ENCODE measurements at places on chromosomes 4 and X.

DNA sequence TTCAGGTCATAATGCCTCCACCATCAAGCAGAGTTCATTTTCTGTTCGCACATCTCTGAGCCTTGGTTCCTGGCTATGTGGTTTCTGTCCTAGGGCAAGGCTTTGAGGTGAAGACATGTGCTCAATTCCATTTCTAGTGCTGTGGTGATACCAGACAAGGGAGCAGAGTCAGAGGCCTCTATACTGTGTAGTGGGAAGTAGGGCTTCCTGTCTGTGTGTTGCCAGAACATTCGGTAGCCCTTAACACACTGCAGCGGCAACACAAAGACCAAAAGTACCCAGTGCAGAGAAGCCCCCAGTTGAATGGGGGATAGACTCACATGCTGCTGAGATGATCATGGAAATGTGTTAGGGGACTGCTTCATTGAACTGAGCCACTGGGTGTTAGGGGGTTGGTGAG is 56.4 kb downstream of the STARD8 start:
- DNase-seq, result no peak

- DNase-seq, result no peak
Observed at GRCh38 chr4:53514509-53514908, 76.8 kb downstream of the LNX1 start.

DNA sequence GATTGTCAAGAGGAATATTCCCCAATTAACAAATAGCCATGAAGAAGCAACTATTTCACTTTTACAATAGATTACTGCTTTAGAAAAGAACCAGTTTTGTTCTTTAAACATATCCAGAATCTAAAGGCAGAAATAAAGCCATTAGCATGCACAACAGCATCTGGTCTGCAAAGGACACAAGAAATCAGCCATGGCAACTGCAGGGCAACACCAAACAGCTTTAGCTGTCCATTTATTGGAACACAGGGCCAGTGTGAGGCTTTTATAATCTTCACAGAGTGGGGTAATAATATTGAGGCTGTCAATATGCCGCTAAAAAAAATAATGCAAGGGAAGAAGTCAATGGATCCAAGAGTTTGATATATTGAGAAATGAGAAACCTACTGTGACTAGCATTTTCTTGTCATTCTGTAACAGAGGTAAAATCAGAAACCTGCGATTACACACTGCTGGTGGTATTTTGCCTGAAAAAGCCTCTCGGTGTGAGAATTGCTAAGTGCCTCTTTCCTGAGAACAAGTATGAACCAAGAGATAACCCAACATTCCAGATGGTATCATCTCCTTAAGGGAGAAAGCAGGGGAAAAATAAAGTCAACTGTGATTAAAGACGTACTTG is 2.7 kb upstream of the BANK1 start:
- DNase-seq, result no peak

DNA sequence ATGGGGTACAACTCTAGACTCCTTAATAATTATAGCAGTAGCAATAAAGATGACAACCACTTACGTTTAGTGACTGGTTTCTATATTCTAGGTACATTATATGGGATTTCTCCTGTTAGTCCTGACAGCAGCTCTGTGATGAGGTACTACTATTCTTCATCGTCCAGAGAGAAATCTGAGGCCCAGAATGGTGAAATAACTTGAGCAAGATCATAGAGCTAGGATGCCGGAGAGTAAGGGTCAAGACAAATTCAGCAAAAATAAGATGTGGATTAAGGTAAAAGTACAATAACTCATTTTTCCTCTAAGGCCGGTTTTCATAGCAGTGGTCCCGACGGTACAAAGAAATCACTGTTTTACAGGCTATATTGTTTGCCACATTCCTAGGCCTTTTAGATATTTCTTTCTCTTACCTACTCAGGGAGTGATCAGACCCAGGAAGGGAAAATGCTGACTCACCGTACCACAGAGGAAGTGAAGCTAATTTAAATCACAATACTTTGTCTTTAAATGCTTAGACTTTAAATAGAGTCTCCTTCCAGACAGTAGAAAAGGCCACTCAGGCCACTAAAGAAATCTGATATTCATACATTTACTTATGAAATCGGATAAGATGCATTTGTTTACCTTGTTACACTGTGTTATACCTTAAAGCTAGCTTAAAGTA is 2023.0 kb upstream of the AGA start:
- DNase-seq, result no peak

DNA sequence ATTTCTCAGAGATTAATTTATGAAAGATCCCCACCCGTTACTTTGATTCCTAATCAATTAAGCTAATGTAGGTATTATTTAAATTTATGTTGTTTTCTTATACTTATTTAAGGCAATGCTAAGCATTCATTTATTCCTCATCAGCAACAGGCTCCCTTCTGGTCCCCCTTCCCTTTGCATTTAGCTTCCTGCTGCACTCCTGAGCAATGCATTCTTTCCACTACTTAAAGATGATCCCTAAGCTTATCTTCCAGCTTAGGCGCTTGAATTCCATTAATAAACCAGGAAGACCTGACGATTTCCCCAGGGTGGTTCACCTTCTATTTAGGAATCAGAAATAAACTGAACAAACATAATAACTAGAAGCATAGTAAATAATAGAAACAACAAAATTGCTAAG is 1003.1 kb downstream of the FSTL5 start:
- DNase-seq, result no peak

GRCh38 chr4:37659696-37660095 is 26.5 kb downstream of the RELL1 start:
- no peak for DNase-seq

DNA sequence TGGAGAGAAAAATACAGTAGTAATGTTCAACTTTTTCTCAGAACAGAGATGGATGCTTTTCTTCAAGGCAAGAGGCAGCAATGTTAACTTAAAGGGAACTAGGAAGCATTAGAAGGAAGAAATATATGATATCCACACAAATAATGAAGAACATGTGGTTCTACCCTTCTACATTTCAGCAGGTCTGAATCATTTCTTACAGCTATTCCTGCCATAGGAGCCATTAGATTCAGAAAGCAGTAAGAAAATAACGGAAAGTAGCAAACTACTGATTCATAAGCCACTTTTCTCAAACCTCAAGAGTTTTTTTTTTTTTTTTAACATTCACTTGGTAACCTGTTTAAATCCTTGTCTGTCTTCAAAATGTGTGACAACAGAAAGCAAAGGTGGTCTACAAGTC is 1251.6 kb upstream of the AGA start:
- no peak for DNase-seq

GRCh38 chr4:62159876-62160275 is 959.8 kb downstream of the ADGRL3 start:
- DNase-seq, result no peak

GRCh38 chr4:4862071-4862551 is 2.6 kb downstream of the MSX1 start:
- DNase-seq, result no peak

DNA sequence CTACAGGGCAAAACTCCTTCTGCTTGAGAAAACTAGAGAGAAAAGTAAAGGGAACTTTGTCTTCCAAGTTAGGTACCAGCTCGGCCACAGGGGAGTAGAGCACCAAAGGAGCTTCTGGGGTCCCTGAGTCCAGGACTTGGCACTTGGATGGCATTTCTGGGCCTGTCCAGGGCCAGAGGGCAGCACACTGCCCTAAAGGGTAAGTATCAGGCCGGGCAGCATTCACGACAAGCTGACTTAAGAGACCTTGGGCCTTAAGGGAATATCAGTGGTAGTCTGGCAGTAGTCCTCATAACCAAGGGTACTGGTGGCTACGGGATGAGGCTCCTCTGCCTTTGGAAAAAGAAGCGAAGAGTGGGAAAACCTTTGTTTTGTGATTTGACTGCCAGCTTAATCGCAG is 632.7 kb downstream of the KLHL13 start:
- DNase-seq, result no peak

DNA sequence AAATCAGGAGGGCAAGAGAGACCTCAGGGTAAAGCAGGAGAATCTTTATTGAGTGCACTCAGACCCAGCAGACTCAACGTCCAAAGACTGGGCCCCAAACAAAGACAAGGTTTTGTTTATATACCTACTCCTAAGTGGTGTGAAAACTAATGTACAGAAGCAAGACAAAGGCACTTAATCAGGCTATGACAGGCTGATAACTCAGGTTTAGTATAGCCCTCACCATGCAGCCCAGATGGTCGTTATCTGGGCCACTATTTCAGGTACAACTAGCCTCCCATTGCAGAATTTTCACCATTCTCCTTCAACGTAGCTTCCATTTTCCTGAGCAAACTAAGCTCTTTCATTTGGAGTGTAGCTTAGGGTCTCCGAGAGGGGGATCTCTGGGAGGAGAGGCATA is 36.9 kb downstream of the SULT1E1 start:
- no peak for DNase-seq

GRCh38 chr4:169791527-169792156 is 33.9 kb upstream of the HPF1 start:
- no peak for DNase-seq

DNA sequence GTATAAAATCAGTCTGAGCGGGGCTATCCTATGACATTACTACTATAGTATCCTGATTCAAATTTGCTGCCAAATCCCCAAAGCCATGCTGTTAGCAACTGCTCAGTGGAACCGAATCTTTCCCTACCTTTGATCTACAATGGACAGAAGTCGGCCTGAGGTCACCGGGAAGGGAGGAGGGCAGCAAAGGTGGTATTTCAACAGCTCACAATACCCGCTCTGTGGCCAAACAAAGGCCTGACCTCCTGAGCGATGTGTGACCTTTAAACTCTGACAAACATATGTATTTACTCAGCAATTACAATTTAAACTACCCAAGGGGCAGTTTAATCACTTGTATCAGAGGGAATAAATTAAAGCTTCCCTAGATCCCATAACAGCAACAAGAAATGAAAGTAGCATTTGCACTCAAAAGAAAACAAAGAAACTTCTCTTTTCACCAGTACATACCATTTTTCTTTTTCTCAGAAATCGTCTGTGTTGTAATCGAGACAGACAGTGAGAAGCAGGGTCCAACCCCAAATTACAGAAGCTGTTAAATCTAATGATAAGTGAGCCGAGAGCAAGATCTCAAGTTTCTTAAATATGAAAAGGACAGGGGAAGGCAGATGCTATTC is 11.6 kb upstream of the TMEM128 start:
- DNase-seq, result no peak

GRCh38 chr4:1843852-1844251 is 12.1 kb downstream of the LETM1 start:
- no peak for DNase-seq

DNA sequence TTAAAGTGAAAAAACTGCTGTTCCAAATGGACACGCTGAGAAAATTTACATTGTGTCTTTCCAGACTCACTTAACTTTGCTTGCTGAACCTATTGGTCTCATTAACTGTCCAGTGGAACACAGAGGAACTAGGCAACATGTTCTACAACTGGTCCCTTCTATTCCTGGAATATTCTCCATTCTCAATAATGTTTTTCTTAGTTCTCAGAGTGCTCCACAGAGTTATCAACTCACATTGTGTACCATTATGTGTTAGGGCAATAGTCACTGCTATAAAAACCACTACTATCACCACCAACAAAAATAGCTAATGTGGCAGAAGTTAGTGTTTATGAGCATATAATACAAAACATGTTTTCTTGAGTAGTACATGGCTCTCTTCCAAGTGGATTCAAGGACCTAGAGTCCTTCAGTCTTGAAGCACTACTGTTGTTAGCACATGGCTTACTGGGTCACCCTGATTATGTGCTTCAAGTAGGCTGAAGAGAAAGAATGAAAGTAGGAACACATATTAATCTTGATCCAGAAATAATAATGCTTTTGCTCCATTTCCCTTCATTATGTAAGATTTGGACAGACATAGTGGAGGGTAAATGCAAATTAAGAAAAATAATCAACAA is 865.3 kb upstream of the HS3ST1 start:
- DNase-seq, result no peak

DNA sequence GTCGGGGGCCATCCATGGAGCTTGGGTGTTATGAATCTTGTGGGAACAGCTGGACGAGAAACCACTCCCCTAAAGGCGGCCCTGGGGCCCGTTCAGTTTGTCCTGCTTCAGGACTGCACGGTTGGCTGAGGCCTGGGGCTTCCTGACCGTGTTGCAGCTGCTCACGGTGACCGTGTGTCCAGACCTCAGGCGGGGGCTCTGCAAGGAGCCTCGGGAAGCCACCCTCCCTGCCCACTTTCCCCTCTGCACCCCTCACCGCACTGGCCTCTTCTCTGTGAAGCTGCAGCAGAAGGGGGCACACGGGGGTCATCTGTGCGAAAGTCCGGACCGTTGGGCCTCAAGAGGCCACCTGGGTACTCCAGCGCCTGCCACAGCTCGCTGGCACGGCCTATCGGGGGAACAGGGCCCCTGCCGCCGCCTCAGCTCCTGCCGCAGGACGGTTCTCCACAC is 29.4 kb downstream of the UVSSA start:
- no peak for DNase-seq

- DNase-seq, result no peak
Observed at GRCh38 chr4:111499291-111499690, 646.0 kb upstream of the FAM241A start.

GRCh38 chr4:154566639-154567204 is 3.9 kb downstream of the FGB start:
- DNase-seq, result no peak

- no peak for DNase-seq
Observed at GRCh38 chr4:8689741-8690140, 97.2 kb downstream of the CPZ start.

DNA sequence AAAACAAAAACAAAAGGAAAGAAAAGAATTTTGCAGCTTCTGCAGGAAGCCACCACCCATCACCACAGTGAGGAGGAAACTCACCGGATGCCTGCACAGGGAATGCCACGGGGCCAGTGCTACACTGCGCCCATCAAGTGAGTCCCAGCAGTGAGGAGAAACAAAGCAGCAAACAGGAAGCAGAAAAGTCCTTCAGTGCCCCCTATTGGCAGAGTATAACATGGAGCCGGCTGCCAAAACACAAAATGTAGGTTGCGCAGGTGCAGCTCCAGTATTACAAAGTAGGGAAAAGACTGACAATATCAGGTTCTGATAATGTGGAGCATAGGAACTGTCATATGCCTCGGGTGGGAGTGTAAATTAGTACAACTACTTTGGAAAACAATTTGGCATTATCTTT is 23.3 kb upstream of the SCML2 start:
- DNase-seq, result no peak

GRCh38 chr4:135240796-135241195 is 1039.2 kb upstream of the PABPC4L start:
- no peak for DNase-seq

DNA sequence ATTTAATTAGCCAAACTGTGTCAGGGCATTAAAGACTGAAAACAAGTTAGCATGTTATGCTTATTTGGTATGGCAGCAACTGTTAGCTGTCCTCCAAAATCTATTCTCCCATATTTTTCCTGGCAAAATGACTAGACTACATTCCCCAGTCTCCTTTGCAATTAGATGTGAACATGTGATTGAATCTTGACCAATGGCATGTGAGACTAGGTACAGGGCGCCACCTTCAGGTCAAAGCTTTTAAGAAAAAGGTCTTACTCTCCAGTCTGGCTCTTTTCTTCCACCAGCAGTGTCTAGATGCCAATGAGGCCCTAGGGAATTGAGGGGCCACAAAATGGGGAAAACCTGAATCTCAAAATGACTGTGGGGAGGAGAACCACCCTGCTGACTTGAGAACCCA is 408.2 kb downstream of the SMARCA1 start:
- DNase-seq, result no peak
